ENCODE measurements at places on chromosomes 6 and 20.

GRCh38 chr6:31622684-31623091, 2.2 kb downstream of the PRRC2A start:
- DNase-seq: no peak

GRCh38 chr6:3568396-3569082, 111.7 kb upstream of the SLC22A23 start:
- no peak for DNase-seq

DNA sequence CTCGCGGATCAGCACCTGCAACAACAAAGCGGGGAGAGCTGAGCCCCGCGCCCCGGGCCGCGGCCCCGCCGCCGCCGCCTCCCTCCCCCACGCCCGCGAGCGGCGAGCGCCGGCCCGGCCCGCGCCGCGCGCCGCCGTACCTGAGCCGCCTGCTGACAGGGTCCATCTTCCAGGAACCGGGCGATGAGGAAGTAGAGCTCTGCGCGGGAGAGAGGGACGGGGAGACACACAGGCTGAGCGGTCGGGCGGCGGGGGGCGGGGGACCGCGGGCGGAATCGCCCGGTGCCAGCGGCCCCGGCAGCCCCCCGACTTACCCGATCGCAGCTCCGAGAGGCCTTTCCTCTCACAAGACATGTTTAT, 359 bp downstream of the PHIP start:
- peak; percentile 29 for DNase-seq

DNA sequence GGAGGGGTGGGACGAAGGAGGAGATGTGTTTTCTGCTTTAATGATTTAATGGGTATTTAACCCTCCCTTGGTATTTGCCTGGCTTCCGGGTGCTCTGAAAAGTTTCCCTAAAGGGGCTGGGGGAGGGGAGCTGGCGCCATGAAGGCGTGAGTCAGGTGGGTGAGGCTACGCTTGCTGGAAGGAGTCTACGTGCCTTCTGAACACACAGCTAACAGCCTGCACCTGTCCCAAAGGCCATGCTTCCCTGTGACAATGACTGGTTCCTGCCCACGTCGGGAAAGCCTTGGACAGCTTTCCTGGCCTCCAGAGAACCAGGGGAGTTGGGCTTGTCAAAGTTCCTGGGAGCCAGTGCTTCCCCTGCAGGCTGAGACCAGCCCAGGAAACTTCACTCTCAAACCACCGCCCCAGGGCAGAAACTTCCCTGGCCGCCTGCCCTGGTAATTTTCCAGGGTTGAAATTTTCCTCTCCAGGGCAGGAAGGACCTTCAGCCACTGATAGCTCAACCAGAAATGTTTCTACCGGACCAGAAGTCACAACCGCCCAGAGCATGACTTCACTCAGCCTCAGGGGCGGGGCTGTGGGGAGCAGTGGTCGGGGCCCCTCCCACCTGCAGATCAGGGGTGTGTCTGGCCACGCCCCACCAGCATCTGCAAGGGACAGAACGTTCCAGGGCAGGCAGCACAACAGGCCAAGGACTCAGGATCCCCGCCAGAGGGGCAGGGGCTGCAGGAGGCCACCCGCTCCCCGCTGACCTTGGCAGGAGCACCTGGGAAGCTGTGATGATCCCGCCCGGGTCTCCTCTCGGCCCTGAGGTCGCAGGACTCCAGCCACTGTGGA, 18.6 kb upstream of the SLCO4A1 start:
- peak; percentile 22 for DNase-seq

DNA sequence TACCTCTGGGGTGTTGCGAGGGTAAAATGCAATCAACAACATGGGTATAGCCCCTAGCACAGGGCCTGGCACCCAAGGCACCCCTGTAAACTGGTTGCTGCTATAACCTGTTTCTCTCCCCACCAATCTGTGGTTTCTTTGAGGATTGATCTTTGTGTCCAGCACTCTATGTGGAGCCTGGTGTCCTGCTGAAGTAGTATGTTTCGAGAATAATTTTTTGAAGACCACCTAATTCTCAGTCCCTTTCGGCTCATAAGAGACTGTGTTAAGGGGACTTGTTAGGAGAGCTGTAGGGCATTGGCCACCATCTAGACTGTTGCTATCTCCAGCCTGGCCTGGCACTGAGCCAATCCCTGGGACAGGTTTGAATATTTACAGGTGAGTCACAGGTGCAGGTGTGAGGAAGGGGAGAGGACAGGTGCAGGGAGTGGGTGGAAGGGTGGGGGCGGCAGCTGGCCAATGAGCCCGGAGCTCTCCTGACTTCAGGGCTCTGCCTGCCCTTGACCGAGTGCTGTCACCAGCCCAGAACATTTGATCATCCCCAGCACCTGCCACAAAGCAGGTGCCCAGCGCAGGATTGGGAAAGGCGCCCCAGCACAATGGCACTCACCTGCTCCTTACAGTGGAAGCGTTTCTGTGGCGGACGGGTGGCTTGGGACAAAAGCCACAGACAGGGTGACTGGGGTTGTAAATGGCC, 8.1 kb upstream of the C20orf144 start:
- no peak for DNase-seq

DNA sequence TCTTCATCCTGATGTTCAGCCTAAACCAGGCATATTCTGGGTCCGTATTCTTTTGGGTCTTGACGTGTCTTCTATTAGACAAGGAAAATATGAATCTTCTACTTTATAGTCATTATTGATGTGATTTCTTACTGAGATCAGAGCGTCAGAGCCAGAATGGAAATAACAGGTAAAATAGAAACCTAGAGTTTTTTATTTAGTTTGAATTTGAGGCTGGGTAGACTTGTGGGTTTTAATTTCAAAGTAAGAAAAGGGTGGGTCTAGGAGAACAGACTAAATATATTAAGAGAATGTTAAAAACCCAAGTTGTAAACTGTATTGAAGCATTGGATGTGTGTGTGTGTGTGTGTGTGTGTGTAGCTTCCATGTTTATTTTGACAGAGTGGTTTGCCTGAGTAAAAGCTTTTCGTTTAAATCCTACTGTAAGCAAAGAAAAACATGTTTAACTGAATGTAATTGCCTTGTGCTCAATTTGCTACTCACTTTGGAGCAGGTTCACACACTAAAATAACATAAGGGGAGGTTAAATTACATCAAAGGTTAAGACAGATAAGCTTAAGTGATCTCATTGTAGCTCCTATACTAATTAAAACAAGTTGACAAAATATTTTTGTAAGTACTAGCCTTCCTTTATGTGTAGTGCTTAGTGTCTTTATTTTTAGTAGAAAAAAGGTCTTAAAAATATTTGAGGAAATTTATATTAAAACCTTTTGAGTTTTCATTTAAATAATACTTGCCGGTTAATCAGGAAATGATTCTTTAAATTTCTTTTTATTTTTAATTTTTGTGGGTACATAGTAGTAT, 17.4 kb downstream of the HECA start:
- DNase-seq: no peak

DNA sequence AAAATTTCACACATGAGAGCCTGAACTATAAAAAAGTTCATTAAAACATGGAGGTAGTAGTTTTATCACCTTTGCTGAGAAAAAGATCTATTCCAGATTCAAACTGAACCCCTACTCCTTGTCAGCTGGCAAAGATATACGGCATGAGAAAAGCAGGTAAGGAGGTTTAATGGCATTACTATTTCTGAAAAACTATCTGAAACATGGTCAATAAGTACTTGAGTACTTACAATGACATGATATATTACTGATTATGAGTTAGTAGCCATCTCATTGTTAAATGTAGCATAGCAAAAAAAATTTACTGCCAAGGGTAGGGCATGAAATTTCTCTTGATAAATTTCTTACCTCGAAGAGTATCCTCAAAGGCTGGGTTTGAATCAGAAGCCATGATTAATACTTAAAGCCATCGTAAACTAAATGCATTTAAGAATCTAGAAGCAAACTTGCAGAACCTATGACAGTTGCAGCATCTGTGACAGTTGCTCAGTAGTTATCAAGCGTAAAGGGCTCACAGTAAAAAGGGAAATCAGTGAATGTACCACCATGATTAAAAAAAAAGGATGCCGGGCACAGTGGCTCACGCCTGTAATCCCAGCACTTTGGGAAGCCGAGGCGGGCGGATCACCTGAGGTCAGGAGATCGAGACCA, 8.7 kb downstream of the SLC17A5 start:
- peak; percentile 26 for DNase-seq

DNA sequence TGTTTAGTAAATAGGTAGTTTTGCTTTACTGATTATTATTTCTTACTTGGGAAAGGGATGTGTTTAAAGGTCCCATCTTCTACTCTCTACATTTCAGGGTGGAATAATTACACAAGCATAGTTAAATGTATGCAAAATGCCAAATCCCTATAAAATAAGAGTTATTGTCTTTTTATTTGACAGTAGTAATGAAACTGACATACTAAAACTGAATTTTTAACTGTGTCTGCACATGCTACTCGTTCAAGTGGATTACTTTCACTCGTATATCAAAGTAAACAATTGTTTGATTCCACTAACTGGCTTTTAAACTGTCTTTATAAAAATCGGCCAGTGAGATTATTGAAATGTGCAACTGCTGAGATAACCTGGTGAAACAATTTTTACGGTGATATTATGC, 602.9 kb upstream of the ADGRB3 start:
- DNase-seq: no peak

- DNase-seq: no peak
Observed at GRCh38 chr6:43845646-43846045, 75.6 kb downstream of the VEGFA start.

DNA sequence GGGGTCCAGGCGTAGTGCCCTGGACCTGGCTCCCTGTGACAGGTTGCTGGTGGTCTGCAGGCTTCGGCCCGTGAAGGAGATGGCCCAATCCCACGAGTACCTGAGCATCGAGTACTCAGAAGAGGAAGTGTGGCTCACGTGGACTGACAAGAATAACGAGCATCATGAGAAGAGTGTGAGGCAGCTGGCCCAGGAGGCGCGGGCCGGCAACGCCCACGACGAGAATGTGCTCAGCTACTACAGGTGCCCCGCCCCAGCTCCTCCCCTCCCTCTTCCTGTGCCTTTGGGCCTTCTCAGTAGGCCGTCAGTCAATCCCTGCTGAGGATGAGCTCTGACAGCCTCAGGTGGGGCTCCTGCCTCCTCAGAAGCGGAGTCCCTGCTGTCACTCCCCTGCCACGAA, 42.6 kb downstream of the UQCC2 start:
- DNase-seq: no peak

DNA sequence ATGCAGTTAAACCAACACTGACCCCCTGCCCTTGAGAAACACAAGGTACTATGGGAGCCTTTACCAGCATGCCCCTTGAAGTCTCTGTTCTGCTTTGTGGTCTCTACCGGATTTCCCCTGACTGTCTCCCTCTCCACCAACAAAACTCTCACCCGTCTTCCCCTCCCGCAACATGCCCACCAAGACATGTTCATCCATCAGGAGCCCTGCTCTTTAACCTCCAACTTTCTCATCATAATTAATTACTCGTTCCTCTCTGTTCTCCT, 1.1 kb downstream of the ZNF165 start:
- DNase-seq: no peak

DNA sequence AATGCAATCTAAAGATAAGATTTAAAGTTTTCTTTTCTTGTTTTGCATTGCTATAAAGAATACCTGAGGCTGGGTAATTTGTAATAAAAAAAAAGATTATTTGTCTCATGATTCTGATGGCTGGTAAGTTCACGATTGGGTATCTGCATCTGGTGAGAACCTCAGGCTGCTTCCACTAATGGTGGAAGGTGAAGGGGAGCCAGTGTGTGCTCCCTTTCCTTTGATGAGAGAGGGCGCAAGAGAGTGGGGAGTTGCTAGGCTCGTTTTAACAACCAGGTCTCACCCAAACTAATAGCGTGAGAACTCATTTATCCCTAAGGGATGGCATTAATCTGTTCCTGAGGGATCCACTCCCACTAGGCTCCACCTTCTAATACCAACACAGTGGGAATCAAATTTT, 353.2 kb downstream of the BTBD3 start:
- DNase-seq: no peak

- no peak for DNase-seq
Observed at GRCh38 chr20:10576411-10577090, 97.2 kb downstream of the JAG1 start.

DNA sequence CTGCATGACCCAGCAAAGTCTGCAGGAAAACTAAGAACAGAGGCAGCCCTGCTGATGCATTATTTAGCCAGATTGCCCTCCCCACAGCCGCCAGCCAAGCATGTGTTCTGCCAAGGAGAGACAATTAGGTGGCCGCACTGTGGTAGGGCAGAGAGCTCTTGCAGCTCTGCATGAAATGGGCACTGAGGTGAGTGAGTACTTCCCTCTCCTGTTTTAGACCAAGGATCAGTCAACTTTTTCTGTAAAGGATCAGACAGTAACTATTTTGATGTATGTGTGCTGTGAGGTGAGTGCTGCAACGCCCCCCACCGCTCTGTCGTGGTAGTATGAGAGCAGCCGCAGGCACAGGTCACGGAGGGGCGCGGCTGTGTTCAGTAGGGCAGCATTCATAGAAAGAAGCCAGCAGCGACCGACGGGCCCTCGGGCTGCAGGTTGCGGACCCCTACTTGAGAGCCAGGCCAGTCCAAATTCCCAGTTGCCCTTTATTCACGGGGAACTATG, 23.8 kb upstream of the FAM50B start:
- no peak for DNase-seq

- no peak for DNase-seq
Observed at GRCh38 chr6:7879980-7880717, 30.4 kb downstream of the TXNDC5 start.

DNA sequence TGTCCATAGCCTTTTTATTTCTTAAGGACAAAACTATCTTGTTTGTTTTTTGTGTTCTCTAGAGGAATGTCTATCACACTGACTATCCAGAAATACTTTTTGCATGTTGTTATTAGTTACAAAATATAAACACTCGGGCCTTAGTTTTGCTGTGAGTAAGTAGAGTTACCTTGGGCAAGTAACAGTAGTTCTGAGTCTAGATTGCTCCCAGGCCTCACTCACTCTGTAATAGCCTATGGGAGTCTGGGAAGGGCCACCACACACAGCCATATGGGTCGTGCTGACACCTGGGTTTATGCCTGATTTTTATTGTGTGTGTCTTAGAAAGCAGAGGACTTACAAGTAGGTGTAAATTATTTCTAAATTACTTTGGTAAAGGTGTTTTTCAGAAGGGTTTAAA, 185.8 kb downstream of the TMEM242 start:
- DNase-seq: no peak

GRCh38 chr6:85394853-85395538, 54.9 kb upstream of the NT5E start:
- peak; percentile 23 for DNase-seq

DNA sequence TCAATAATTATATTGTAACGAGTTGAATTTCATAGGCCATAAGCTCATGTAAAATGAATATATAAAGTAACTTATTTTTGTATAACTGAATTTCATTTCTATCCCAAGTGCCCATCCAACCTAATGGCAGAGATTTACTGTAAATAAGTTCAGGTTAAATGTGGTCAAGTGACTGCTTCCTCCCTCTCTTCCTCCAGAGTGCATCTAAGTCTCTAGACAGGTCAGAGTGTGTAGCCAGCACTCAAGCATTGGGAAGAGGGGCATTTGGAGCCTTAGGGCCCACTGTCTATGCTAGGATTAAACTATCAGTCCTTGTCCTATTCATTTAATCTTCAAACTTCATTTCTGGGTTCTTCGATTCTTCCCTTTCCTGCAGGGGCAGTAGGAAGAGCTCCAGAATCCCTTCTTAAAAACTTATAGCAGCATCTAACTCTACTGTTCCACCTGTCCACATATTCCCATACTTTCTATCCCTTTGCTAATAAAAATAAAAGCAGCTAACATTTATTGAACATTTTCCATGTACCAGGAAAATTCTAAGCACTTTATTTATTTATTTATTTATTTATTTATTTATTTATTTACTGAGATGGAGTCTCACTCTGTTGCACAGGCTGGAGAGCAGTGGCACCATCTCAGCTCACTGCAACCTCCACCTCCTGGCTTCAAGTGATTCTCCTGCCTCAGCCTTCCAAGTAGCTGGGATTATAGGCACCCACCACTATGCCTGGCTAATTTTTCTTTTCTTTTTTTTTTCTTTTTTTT, 36.1 kb upstream of the TOP1 start:
- no peak for DNase-seq
